ENCODE measurements at places on chromosomes 7 and 10. TPM values are rescaled to one million over a fixed set of nuclear protein-coding genes. Genes with fewer than 3 reads are reported as not detected.

DNA sequence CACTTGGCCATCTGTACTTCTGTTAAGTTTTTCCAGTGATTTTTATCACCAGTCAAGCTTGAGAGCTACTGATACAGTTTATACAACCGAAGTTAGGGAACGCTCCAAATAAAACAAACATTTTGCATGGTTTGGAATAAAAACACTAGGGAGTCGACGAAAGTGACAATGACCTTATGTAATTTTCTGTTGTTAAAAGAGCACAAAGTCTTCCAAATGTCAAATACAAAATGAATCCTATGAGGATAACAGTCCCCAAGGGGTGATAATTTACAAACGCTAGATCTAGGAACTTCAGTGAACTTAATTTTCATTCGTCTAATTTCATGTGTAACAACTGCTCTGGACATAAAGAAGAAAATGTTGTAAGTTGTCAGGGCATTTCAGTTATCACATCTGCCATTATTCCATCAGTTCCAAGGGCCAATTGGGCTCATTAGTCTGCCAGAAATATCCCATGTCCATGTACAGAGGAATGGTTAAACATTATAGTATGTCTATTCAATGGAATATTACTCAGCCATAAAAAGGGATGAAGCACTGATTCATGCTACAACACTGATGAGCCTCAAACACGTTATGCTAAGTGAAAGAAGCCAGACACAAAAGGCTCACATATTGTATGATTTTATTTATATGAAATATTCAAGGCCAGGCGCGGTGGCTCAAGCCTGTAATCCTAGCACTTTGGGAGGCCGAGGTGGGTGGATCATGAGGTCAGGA lies 38.0 kb upstream of the CYTH3 start:
- no peak for DNase-seq

The LARP4B gene
- total RNA-seq = 38.7 TPM

DNA sequence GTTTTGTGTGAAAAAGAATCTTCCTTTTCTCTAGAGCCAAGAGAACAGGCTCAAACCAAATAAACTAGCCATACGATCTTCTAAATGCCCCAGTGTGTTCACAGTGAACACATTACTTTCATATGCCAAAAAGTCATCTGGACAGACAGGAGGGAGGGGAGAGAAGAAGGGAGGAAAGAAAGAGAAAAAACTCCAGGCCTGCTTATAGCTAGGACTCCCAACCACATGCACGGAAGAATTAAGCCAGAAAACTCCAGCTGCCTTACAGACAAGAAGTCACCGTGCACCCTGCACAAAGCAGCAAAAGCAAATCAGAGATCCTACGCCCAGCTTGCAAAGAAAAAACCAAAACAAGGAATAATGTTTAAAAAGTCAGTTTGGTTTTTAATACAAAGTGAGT lies 34.3 kb downstream of the SNX8 start:
- peak; percentile 19 for DNase-seq

The H2BK1 gene
- not detected for total RNA-seq

GRCh38 chr10:124172181-124172916 lies 79.0 kb upstream of the CHST15 start:
- DNase-seq = no peak

The MEST gene
- 63.0 TPM for total RNA-seq

The OPALIN gene
- total RNA-seq = not detected
